B cell (primary cell): ENCODE measurements at places on chromosomes 16 and 17.

- DNase-seq: peak; percentile 57
Measured at GRCh38 chr16:30040221-30040620, 9.2 kb upstream of the TLCD3B start.

- peak; percentile 86 for DNase-seq
Measured at GRCh38 chr17:79803997-79804855, 7.3 kb upstream of the CBX8 start.

- no peak for DNase-seq
Measured at GRCh38 chr16:50061326-50061725, 4.4 kb upstream of the HEATR3 start.

- no peak for DNase-seq
Measured at GRCh38 chr16:72989579-72990551, 58.1 kb downstream of the ZFHX3 start.

DNA sequence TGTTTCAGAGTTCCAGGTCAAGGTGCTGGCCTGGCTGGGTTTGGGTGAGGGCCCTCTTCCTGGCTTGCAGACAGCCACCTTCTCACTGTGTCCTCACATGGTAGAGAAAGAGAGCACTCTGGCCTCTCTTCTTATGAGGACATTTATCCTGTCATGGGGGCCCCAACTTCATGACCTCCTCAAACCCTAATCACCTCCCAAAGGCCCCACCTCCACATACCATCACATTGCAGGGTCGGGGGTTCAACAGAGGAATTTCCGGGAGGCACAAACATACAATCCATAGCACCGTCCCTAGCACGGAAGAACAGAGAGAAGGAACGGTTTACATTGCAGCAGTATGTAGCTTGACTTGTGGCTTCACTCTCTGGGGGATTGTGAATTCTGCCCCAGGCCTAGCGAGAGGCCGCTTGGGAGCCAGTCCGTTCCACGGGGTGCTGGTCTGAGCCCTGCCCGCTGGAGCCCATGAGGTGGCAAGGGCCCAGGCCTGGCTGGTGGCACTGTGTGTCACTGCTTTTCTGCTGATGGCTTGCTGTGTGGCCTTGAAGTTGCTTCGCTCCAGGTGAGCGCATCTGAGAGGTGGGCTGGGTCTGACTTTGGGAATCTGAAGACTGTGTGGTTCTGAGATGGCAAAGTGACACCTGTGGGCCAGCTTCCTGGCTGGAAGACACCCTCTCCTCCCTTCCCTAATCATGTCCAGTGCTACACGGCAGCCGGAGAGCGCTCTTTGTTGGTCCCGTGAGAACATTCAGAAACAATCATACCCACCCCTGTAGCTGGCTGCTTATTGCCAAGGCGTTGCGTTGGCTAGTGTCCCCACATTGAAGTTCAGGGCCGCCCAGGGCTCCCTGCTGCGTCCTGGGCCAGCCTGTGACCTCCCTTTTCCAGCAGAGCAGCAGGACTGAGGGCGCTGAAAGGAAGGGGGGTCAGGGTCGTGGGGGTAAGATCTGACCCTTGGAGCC is 98.3 kb downstream of the CMIP start:
- DNase-seq: no peak

DNA sequence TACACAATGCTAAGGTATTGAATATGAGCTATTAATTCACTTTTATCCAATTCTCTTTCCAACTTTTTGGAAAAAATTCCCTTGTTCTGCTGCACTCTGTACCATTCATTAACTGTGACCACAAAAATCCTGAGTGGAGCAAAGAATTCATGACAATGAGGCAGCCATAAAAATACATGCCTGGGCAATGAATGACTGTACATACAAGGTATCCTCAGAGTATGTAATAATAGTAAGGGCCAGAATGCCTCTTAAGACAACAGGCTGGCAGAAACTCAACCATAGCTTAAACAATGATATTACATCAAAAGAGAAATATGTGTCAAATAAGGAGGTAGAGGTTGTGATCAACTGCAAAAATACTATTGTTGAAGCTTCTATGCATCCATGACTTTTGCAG is 74.7 kb upstream of the CA10 start:
- no peak for DNase-seq

DNA sequence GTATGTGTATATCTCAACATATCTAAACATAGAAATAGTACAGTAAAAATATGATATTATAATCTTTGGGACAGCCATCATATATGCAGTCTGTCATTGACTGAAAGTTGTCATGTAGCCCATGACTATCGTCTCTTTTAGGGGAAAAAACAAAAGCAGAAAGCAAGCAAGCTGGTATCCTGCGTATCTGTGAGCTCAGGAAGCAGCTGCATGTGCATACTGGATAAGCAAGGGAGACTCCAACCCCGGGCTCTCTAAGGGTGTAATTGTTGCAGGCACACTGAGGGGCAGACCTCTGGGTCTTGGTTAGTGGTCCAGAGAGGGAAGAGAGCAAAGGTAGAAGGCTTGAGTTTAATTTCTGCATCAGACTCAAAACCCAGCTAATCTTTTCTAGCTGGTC is 581.1 kb downstream of the MAF start:
- DNase-seq: no peak

GRCh38 chr16:53629607-53630312 is 73.9 kb downstream of the RPGRIP1L start:
- no peak for DNase-seq

DNA sequence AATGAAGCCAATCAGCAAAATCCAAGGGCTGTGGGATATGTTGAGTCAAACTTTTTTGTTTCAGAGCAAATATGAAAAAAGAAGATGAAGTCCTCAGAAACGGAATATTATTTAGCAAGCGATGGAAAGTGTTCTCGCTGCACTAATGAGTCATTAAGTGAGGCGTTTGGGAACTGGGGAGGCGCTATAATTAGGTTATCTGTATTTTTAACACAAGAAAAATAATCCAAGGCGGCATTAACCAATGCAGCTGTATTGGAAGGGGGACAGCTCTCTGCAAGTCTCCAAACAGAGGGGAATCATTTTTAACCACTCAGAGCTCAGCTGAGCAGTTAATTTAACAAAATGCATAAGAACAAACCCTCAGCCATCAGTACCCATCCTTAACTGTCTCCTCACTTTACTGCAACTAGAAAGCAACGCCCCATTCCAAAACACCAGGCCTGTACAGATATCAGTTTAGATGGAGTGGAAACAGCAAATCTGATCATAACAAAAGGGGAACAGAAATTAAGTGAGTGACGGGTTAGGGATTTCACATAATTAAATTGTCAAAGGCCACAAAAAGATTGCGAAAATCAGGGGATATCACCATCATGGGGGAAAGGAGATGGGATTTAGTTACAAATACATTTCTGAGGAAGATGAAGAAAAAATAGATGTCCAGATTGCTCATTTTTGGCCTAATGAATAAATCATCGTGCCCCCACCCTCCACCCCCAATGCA is 211.0 kb upstream of the TOX3 start:
- no peak for DNase-seq

- DNase-seq: no peak
Measured at GRCh38 chr17:51391982-51392654, 131.8 kb downstream of the UTP18 start.

- no peak for DNase-seq
Measured at GRCh38 chr16:18839555-18839954, 38.2 kb upstream of the ARL6IP1 start.
